HepG2 (cell line): ENCODE measurements at places on chromosomes 5 and 9. TPM values are rescaled to one million over a fixed set of nuclear protein-coding genes. Genes with fewer than 3 reads are reported as not detected.

DNA sequence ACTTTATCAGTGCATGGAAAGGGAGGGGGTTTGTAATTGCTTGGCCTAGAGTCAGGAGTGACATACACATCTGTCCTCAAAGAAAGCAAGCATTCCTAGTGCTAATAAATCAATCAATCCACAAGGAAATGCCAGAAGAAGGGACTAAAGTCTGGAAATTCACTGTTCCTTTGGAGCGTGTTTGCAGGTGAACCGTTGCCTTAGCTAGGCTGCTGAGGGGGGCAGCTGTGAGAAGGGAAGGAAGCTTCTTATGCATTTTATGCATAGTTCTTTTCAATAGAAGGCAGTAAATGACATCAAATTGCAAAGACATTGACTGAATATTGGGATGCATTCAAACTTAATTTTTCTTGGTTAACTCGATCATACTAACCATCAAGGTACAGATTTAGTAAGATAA is 1092.5 kb upstream of the SEMA6A start:
- DNase-seq: no peak

DNA sequence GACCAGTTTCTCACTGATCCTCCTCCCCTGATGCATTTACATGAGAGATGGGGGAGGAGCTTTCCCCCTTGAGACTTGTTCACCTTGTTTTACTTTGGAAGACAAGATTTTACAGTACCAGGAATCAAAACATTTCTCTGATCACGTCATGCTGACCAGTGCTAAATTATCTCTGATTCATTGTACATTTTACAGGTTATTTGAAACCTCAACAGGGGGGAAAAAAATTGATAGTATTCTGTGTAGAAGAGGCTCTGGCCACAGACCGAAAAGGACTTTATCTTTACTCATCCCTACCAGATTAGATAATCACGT is 133.9 kb downstream of the GRIA1 start:
- DNase-seq: no peak

GRCh38 chr5:175895686-175896102 is 24.3 kb downstream of the CPLX2 start:
- no peak for DNase-seq

HEMGN gene
- total RNA-seq: not detected in 2 replicates

PTGES gene
- total RNA-seq: 0.07 TPM in 1 of 2 replicates, not detected in the other
